Kidney tubule cell (primary cell): ENCODE measurements at places on chromosomes 7 and 10.

- no peak for DNase-seq
Measured at GRCh38 chr10:30577048-30577447, 52.5 kb downstream of the LYZL2 start.

GRCh38 chr7:18655912-18656311 lies 160.4 kb downstream of the HDAC9 start:
- no peak for DNase-seq

- DNase-seq, result no peak
Measured at GRCh38 chr7:101939136-101939695, 121.8 kb downstream of the CUX1 start.

DNA sequence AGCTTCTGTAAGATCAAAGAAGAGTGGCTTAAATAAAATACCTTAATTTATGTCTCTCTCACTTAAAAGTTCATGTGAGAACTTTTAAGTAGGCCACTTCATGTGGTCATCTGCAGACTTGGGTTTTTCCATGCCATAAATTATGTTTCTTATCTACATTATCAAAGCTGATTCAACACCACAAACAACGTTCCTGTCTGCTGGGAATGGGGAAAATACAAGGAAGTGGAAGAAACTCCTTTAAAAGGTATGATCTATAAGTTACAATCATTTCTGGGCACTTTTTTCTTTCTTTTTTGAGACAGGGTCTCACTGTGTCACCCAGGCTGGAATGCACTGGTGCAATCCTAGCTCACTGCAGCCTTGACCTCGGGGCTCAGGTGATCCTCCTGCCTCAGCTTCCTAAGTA lies 16.9 kb upstream of the OTUD1 start:
- peak; percentile 39 for DNase-seq
